NCI-H187 (cell line): ENCODE measurements at places on chromosomes 13 and 19.

- no peak for DNase-seq
These were observed 10.4 kb downstream of the PNMA8A start for GRCh38 chr19:46460981-46461380.

- DNase-seq = no peak
These were observed 13.4 kb upstream of the ERFL start for GRCh38 chr19:41941410-41942202.

- DNase-seq = no peak
These were observed 4.8 kb upstream of the ZNF253 start for GRCh38 chr19:19860756-19861390.

GRCh38 chr13:84962849-84963248 is 836.4 kb downstream of the SLITRK6 start:
- DNase-seq = no peak

DNA sequence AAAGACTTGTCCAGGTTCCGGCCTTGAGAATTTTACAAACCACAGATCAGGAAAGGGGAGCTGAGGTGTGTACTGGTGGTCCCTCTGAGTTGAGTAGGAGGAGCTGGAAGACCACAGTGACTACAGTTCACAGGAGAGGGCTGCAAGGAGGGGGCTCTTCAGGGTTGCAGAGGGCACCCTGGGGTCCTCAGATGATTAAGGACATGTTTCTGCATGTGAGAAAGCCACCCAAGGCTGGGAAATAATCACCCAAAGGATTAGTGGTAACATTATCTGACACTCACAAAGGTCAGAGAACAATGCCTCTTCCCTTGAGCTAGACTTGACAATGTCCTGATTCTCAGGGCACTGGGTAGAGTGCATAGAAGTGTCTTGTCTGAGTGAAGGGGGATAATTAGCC is 540.4 kb downstream of the IRS2 start:
- DNase-seq = no peak

- no peak for DNase-seq
These were observed 47.1 kb downstream of the MLLT1 start for GRCh38 chr19:6232601-6233055.
